CD4-positive, alpha-beta T cell treated with Interleukin-2 at 100 ng/mL for 4 hours (primary cell): ENCODE measurements at places on chromosomes 2 and 18.

DNA sequence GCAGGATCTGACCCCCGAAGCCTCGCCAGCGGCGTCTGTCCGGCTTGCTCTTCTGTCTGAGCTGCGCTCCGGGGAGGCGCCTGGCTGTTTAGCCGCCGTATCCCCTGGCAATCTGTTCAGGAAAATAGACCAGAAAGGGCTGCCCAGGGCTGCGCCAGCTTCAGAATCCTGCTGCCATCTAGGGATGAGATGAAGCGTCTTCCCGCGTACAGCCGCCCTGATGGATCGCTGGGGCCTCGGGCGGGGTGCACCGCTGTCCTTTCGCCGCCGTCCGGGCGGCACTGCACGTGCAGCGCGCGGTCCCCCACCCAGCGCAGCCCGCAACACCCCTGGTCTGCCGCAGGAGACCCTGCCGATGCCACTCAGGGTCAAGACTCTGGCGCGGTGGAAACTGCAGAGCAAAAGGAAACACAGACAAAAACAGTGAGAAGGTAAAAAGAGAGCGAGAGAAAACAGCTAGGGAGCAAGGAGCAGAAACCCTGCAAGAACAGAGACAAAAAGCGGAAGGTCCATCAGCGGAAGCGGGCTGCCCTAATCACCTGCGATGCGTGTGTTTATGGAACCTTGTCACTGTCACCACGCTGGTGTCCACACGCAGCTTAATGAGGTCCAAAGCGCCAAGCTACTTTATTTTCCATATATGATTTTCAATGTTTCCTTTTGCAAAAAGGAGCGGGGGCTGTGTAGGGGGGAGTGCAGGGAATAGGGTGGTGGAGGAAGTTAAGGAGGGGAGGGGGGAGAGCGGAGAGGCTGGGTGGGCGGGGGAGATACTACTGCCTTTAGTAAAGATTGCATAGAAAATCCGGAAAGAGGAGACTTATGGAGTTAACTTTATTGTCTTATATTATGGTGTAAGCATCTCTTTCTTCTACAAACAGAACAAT lies 2113.3 kb upstream of the PIK3C3 start:
- DNase-seq, result no peak

- DNase-seq, result peak; percentile 33
Measured at GRCh38 chr2:190879474-190880377, 895 bp upstream of the GLS start.

- no peak for DNase-seq
Measured at GRCh38 chr2:240624011-240624949, 1.0 kb upstream of the GPR35 start.

DNA sequence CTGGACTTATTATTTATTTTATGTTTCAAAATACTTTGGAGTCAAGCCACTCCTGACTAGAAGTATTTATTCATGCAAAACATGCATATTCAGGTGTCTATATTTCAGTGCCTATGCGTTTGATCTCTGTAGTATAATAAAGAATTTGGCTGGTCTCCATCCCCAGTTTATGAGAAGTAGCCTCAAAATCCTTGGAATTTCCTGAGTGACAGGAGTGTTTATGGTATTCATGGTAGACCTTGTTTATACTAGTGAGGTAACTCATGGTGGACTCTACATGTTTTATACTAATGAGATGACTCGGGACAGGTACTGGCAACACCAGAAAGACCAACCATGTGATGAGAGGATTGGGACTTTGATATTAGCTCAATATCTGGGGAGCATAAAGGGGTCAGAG lies 43.9 kb upstream of the CSRNP3 start:
- no peak for DNase-seq

DNA sequence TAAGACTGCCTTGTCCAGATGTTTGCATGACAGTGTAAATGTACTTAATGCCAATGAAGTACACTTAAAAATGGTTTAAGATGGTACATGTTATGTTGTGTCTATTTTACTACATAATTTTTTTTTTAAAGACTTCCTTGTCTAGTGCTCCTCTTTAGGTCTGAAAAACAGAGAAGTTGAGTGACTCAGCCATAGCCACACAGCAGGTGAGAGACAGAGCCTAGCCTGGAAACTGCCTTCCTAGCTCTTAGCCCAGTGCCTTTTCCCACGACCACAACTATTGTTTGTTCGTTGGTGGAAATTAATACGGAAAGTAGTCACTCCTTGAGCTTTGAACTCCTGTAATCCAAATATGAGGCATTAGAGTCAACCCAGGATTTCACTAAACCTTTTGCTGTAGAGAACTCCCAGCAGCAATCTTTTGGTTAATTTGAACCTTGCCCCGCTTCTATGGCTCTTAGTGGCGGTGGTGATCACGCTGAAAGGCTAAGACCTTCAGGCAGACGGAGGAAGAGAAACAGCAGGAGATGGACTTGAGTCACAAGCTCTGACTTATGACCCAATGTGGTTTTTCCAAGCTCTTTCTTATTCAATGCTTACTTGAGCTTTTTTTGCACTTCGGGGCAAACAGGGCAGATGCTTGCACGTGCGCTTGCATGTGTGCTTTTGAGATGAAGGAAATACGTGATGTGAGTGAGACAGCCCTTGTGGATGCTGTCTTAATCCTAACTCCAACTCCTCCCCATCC lies 21.2 kb downstream of the TRIB2 start:
- DNase-seq, result no peak
